Frontal cortex (tissue), 4 donors: ENCODE measurements at places on chromosomes 3 and 15. TPM values are rescaled to one million over a fixed set of nuclear protein-coding genes. Genes with fewer than 3 reads are reported as not detected.

- DNase-seq = no peak
Observed at GRCh38 chr15:90210593-90210992, 9.5 kb downstream of the SEMA4B start.

The SRGAP3 gene
- 58.3 TPM for total RNA-seq

GRCh38 chr3:30696896-30697295, 90.5 kb downstream of the TGFBR2 start:
- DNase-seq = no peak

The XCR1 gene
- total RNA-seq = not detected

DNA sequence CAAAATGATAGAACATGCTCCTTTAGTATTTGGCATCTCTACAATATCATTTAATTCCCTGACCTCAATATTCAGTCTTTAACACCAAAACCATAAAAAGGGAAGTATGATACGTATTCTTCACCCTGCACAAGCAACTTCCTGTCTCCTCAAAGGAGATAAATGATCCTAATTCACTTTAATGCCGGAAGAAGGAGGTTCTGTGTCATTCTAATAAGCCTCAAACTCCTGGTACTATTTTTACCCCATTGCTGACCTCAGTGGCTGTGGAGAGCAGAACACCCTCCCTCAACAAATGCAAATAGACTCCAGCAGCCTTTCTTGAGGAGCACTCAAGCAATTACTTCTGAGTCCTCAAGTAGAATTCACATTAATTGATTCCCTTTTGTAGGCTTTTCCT, 173.3 kb downstream of the TMEM108 start:
- DNase-seq = no peak

- no peak for DNase-seq
Observed at GRCh38 chr15:49644364-49644794, 23.5 kb downstream of the DTWD1 start.

DNA sequence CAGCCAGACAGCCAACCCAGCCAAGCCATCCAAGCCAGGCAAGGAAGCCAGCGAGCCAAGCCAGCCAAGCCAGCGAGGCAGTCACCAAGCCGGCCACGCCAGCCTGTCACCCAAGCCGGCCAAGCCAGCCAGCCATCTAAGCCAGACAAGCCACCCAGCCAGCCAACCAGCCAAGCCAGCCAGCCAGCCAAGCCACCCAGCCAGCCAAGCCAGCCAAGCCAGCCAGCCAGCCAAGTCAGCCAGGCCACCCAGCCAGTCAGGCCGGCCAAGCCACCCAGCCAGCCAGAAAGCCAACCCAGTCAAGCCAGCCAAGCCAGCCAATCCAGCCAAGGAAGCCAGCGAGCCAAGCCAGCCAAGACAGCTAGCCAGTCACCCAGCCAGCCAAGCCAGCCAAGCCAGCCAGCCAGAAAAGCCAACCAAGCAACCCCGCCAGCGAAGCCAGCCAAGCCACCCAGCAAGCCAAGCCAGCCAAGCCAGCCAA, 201.2 kb downstream of the GOLGA6L6 start:
- peak; percentile 43 for DNase-seq

GRCh38 chr15:81002009-81002330, 1.2 kb downstream of the TLNRD1 start:
- DNase-seq = no peak

GRCh38 chr3:113057117-113057516, 66.3 kb downstream of the GTPBP8 start:
- DNase-seq = no peak

GRCh38 chr15:77002954-77003912, 8.3 kb downstream of the PSTPIP1 start:
- DNase-seq = no peak

DNA sequence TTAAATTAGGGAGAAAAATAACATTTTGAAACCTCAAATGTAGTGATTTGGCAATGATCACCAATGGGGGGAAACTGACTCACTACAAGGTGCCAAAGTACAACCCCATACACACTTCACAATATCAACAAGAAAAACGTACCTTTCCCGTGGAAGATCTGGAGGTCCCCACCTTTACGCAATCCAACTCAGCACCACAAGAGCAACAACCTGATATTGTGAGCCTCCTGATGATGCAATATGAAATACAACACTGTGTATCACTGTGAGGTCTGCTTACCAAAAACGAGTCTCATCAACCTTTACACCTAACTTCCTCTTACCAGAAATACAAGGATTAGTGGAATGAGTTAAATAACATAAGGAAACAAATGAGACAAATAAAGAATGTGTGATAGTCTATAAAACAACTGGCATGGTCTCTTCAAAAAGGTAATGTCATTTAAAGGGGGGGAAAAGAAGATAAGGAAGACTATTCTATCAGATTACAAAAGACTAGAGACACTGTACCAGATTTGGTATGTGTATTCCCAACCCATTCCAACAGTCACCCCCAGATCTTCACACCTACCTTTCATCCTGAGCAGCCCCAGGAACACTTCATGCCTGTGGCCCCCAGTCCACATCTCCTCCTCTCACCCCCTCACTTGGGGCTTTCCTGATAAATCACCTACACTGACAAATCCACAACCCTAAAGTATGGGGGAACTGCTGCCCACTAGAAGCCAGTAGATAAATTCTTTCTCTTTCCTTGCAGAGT, 27.7 kb downstream of the DLG1 start:
- no peak for DNase-seq

DNA sequence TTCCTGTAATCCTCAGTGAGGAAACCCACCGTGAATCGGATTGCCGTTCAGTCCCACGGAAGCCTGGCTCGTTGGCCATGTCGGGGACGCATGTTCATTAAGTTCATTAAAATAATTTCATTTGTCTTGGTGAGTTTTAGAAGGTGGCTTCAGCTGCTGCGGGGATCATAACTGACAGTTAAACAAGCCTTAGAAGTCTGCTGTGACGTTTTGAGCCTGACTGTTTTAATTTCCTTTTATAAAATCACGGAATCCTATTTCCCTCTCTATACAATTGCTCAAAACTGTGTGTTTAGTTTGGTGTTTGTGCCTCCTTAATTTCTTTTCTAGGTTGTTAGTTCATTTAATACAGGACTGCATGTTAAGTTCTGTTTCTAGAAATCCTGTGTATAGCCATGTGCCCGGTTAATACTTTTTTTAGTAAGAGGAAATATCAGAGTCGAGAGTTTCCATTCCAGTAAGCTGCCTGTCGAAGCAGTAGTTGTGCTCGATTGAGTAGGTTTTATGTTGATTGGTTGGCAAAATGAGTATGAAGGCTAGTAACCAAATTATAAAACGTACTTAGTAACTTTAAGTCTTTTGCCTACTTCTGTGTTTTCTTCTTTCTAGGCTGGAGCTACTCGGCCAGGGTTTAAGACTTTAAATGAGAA, 705 bp downstream of the NIPA2 start:
- DNase-seq = peak; percentile 27

GRCh38 chr3:4674216-4674615, 181.1 kb downstream of the ITPR1 start:
- no peak for DNase-seq

The FRMD5 gene
- 25.3 TPM for total RNA-seq

DNA sequence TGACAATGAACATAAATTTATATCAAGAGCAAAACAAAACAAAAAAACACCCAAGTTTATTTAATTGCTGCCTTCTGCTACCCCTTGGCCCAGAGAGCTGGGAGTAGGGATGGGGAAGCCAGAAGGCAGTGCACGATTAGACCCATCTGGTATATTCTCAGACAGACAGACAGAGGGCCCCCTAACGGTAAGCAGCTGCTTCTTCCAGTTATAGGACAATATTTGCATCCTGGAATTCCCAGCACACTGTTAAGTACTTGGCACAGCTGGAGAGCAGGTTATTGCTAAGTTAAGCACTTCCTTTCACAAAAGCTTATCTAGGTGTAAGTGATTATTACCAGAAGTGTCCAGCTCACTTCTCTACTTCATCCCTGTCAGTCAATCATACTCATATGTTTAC, 39.3 kb downstream of the C2CD4B start:
- DNase-seq = no peak

GRCh38 chr15:65579762-65580161, 31.2 kb downstream of the INTS14 start:
- DNase-seq = no peak

GRCh38 chr3:18716821-18717220, 291.7 kb upstream of the SATB1 start:
- no peak for DNase-seq

The RNU5B-1 gene
- not detected for total RNA-seq

- no peak for DNase-seq
Observed at GRCh38 chr3:146067048-146067447, 93.9 kb downstream of the PLOD2 start.

The ITPR1 gene
- 70.9 TPM for total RNA-seq

The CCDC54 gene
- not detected for total RNA-seq

- DNase-seq = no peak
Observed at GRCh38 chr3:53194210-53195065, 33.4 kb downstream of the PRKCD start.

The NTRK3 gene
- 34.6 TPM for total RNA-seq

The RASGRF1 gene
- 4.5 TPM for total RNA-seq

The SLC25A26 gene
- total RNA-seq = 22.0 TPM

GRCh38 chr3:171775943-171776342, 34.3 kb downstream of the PLD1 start:
- no peak for DNase-seq

DNA sequence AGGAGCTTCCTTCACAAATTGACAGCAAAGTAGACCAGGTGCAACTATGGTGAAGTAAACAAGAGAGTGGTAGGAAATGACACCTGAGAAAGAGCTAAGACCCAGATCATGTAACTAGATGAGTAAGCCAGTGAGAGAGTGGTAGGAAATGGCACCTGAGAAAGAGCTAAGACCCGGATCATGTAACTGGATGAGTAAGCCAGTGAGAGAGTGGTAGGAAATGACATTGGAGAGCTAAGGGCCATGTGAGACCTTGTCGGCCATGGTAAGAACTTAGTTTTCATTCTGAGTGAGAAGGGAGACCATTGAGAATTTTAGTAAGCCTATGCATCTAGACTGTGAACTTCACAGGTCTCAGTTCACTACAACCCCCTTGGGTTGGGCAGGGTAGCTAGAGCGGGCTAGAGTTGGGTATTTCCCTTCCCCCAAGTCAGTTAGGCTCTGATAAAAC, 5.4 kb upstream of the SENP7 start:
- DNase-seq = no peak

The CXCR6 gene
- total RNA-seq = not detected

- DNase-seq = no peak
Observed at GRCh38 chr3:71421475-71421819, 162.1 kb downstream of the FOXP1 start.

DNA sequence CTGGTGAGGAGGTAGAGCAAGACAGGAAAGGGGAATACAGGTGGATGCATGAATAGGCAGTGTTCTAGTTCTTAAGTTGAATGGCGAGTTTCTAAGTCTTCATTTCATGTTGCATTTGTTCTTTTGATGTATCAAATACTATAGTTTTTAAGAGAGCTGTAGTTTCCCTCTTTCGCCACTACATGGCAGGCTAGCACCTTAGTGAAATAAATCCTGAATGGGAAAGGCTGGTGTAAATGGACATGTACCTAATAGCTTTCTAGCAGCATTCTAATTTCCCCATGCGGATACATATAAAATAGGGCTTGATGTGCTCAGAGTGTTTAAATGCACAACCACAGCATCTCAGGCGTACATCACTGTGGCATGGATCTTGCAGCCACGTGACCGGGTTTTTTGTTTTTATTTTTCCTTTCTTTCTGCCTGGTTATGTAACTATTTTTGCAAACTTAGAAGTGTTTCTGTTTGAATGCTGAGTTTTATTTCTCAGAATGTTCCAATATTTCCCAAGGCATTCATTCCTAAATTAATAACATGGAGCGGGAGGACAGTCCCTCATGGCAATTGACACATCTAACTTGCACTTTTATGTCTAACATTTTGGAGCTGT, 23.5 kb upstream of the CLN6 start:
- peak; percentile 68 for DNase-seq

The TBCCD1 gene
- total RNA-seq = 32.2 TPM

GRCh38 chr3:132659000-132659364, 627 bp downstream of the ACAD11 start:
- no peak for DNase-seq

The KNG1 gene
- total RNA-seq = not detected

- no peak for DNase-seq
Observed at GRCh38 chr3:172697558-172697957, 13.3 kb downstream of the NCEH1 start.

GRCh38 chr3:17535274-17535673, 207.2 kb downstream of the TBC1D5 start:
- no peak for DNase-seq

The SPESP1 gene
- total RNA-seq = 4.5 TPM

The PDZRN3 gene
- total RNA-seq = 45.7 TPM

The RLBP1 gene
- total RNA-seq = 3.3 TPM

DNA sequence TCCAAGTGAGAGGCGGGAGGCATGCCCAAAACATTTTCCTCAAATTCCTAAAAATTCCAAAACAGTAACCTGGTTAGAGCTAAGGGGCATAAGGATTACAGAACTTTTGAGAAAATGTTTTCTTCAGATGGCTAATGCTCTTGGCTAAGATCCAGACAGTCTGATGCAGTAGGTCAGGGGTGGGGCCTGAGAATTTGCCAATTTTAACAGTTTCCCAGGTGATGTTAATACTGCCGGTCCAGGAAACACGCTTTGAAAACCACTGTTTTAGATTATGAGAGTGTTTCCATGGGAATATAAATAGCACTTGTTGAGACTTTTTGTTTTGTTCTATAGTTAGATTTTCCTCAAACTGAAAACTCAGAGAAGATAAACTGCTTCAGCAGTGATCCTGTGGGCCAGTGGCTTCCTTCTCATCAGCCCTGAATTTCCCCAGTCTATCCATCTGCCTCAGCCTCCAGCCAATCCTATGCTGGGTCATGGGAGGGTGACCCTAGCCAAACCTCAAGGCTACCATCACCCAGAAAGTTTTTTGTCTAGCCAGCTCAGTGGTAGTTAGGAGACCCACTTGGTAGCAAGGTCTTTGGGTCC, 71.6 kb upstream of the ACP3 start:
- DNase-seq = no peak

The TMC3 gene
- total RNA-seq = under 0.01 TPM

The HDAC11 gene
- total RNA-seq = 10.2 TPM

- DNase-seq = no peak
Observed at GRCh38 chr15:70770863-70771262, 7.5 kb upstream of the UACA start.

The CCDC80 gene
- total RNA-seq = 2.9 TPM

DNA sequence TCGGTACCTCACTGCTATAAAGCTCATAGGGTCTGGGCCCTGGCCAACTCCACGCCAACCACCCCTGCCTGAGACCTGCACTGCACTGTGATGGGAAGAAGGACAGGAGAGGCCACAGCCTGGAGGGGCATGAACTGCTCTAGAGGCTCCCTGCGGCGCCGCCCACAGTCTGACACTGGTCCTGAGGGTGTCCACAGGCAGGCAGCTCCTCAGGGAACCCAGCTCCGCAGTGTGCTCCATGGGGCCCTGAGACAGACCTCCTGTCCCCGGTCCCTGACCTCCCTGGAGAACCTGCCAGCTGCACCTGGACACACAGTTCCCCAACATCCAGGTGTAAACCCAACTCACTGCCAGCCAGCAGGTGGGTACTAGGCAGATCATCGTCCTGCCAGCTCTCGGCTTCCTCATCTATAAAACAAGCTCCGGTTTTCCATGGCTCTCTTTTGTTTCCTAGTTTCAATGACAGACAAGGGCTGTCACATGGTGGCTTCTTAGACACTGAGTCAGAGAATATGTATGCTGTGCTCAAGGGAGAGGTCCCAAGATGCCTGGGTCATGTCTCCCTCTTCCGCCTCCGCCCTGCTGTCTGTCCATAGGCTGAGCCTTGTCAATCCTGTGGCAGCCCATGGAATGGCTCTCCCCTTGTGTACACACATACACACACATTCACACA, 5.1 kb upstream of the HAPLN3 start:
- DNase-seq = no peak

The FBXW12 gene
- total RNA-seq = 1.6 TPM

- DNase-seq = no peak
Observed at GRCh38 chr3:162738784-162739183, 1242.2 kb downstream of the OTOL1 start.
